ENCODE measurements at places on chromosomes 7 and 10.

DNA sequence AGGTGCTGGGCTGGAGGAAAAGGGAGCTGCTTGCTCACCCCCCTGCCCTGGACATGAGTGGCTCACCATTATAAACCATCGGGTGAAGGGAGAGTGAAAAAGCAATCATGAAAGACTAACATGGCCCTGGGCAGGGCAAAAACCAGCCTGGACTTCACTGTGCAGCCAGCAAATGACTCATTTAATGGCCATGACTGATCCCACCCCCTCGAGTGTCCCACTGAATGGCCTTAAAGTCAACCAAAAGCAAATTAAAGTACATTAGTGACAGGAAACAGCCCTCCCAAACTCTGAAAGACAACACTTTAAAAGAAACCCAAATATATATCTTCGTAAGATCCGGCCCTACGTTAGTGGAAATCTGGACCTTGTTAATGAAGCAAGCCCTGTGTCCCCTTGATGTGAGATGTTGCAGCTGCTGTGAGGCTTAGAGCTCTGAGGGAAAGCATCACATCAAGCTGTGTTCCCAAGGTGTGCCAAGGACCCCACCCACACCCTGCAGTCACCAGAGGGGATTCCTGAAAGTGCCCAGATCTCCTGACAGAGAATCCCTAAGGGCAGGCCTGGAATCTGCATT lies 31.2 kb downstream of the ADCYAP1R1 start:
- DNase-seq = no peak

GRCh38 chr7:103640031-103640779 lies 194.2 kb upstream of the SLC26A5 start:
- no peak for DNase-seq

- no peak for DNase-seq
Measured at GRCh38 chr7:149626972-149627371, 129.4 kb upstream of the ZNF746 start.

GRCh38 chr10:89979726-89980125 lies 278.3 kb downstream of the KIF20B start:
- DNase-seq = no peak

DNA sequence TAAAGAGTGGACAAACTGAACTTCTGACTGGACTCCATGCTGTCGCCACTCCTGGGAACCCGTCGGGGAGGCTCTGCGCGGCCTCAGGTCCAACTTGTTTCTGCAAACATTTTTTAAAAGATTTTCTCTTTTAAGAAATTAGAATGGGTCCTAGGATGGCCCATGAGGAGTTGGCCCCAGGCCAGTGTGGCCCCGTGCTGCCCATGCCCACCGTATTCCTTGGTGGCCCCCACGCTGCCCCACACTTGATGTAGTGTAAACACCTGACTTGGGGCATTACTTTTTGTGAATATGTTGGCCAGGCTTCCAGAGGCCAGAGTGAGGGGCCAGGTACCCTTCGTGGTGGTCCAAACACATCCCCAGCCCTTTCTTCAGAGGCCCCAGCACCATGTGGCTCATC lies 19.3 kb downstream of the ZNF316 start:
- no peak for DNase-seq

- DNase-seq = peak; percentile 52
Measured at GRCh38 chr7:149741629-149742028, 31.8 kb downstream of the ZNF467 start.

GRCh38 chr7:31108097-31108657 lies 56.1 kb downstream of the ADCYAP1R1 start:
- DNase-seq = no peak

DNA sequence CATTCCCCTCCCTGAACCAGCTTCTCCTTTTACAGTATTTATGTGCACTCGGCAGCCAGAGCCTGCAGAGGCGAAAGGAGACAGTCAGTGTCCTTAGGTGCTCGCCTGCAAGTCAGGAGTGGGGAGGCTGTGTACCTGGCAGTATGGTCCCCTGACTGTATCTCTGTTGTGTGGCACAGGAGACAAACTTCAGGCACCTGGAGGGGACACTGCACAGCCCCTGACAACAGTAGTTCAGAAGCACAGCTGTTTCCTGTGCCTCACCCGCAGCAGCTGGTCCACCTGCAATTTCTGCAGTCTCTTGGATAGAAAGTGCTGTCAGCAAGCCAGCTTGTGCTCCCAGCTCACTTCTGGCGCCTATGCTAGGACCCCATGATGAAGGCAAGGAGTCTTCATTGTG lies 73.4 kb upstream of the LAMB4 start:
- no peak for DNase-seq

GRCh38 chr10:57657164-57657765 lies 610.4 kb downstream of the IPMK start:
- DNase-seq = peak; percentile 83

GRCh38 chr7:17440831-17441230 lies 142.4 kb downstream of the AHR start:
- no peak for DNase-seq

DNA sequence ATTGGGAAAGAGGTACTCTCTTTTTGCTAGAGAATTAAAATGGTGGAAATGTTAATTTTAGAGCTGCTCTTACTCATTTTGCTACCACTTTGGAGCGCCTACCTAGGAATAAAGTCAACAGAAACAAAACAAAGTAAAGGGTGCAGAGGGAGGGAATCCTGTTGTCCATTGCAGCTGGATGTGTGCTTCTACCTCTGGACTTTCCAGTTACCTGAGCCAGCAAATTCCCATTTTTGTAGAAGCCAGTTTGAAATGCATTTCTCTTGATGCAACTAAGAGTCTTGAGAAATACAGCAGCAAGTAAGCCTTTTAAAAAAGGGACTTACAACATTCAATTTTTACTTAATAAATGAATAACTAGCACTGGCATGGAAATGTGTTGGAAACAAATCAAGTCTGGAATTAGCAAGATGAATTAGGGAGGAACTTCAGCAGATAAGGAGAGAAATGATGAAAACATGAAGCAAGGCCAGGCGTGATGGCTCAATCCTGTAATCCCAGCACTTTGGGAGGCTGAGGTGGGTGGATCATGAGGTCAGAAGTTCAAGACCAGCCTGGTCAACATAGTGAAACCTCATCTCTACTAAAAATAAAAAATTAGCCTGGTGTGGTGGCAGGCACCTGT lies 113.5 kb upstream of the CTTNBP2 start:
- DNase-seq = no peak

- DNase-seq = peak; percentile 15
Measured at GRCh38 chr10:104321725-104322415, 16.4 kb downstream of the ITPRIP start.

DNA sequence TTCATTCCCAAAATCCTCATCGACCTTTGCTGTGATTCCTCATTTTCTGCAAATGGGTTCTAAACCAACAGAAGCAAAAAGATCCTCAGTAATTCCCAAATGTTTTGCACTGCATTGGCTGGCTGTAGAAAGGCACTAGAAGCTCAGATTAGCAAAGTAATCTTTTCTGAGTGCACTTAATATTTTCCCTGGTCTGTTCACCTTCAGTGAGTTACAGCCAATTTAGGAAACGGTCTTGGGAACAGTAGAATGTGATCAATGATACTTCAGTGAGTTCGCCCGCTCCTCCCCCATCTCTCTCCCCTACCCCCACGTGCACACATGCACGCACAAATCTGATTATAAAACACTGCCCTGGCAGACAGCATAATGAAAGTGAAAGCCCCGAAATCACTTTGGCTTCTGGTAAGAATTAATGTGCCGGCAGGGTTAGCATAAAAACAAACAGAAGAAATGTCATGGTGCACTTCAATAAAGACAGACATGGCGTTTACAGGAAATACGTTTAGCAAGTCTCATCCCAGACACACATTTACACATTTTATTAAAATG lies 201.3 kb upstream of the CDCA7L start:
- DNase-seq = no peak

- no peak for DNase-seq
Measured at GRCh38 chr7:112160130-112160770, 45.9 kb downstream of the DOCK4 start.

DNA sequence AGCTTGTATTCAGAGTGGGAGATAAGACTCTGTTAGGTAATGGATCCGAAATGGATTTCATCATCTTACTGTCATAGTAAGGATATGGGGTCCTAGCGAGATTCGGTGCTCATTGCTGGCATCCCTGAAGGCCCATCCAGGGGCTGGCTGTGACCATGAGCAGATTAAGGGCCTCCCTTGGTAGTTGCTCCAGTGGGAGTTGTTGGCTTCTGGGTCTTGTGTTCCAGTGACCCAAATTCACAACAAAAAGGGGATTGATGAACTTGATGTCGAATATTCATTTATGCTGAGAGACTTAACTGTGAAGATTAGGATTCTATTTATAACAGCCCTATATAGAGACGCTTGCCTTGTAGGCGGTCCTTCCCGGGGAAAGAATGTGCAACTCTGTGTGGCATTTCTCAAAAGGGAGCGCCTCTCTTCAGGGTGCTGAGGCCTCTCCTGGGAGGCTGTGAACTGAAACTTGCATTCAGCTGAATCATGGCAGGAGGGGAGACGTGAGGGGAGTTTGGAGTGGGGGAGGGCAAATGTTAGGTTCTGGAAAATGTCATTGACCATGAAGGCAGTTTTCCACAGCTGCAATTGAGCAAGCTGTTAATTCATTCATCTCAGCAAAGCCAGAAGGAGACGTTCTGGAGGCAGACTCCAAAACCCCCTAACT lies 233.1 kb upstream of the FZD8 start:
- no peak for DNase-seq

- DNase-seq = no peak
Measured at GRCh38 chr10:10869592-10869991, 148.1 kb upstream of the CELF2 start.

DNA sequence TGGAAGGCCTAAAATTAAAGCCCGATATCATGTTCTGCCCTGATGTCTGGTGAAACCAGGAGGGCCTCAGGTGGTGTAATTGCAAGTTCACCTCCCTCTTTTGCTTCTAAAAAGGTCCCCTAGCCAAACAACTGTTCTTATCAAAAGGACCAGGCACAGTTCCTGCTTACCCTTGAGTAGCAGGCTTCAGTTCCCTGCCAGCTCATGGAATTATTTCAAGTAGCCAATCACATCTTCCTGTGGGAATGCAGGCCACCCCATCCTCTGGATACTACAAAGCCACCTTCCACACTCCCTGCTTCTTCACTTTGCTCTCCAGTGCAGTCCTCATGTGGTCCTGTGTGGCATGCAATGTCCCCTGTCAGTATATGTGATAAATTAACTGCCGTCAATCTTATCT lies 97.7 kb upstream of the GALNT17 start:
- no peak for DNase-seq

DNA sequence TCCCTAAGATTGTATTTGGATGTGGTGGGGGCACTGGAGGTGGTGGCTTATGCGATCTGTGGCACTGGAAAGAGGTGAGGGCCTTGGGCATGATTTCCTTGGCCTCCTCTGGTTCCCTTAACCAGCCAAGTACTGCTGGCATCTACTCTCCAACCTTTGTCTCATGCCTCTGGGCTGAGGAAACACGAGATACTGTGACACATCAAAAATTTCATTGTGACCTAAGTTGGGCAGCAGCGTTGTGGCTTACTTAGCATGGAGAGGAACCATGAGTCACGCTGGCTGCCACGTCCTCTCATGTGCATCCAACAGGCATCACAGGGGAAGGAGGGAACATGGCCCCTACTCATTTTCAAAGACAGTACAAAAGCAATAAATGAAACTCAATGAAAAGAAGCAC lies 29.7 kb upstream of the GSDME start:
- no peak for DNase-seq

GRCh38 chr10:32931593-32931992 lies 26.4 kb downstream of the ITGB1 start:
- no peak for DNase-seq

- no peak for DNase-seq
Measured at GRCh38 chr7:35546691-35547429, 148.1 kb downstream of the HERPUD2 start.

DNA sequence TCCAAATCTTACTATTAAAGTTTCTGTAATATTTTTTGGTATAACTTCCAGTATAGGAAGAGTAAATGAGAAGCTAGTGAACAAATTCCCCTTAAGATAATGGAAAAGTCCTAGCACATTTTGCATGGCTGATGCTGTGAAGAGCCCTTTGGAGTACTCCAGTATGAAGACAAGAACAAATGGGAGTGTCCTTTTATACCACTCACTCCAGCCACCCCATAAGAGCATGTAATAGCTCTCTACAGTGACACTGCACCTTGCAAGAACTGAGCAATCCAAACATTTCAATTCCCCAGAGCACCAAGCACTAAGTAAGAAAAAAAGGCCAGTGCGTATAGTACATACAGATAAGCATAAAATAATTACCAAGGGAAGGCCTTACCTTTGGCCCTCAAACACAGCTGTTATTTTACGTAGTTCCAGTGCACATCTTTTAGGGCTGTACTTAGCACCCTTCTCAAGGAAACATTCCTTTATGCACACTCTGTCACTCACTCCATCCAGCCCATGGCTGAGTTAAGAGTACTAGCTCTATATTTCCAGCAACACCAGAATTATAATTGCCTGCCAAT lies 135.4 kb downstream of the ST7 start:
- DNase-seq = no peak

- DNase-seq = no peak
Measured at GRCh38 chr7:139829025-139829774, at the start of gene TBXAS1. Gene TBXAS1, plus strand, starts transcription at chr7:139829264. Its CDS starts 127 bp downstream, at chr7:139829391.

DNA sequence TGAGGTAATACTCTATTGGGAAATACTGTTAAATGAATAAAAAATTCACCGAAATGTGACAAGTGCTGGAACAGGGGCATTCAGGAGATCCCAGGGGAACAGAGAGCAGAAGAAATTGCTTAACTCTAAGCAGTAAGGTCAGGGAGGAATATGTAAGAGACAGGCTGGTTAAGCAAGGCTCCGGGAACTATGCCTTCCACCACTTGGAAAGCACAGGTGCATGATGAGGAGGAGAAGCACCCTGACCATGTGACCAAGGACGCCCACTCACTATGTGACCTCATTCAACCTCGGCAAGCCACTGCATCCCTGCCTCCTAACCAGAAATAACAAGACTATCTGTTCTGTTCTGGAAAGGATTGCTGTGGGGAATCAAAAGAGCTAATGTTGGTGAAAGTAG lies 218.4 kb downstream of the ELMO1 start:
- no peak for DNase-seq

DNA sequence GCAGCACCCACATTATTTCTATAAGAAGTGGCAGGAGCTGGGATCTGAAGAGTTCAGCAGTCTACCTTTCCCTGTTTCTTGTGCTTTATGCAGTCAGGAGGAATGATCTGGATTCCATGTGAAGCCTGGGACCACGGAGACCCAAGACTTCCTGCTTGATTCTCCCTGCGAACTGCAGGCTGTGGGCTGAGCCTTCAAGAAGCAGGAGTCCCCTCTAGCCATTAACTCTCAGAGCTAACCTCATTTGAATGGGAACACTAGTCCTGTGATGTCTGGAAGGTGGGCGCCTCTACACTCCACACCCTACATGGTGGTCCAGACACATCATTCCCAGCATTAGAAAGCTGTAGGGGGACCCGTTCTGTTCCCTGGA lies 874 bp upstream of the RBP3 start:
- no peak for DNase-seq

DNA sequence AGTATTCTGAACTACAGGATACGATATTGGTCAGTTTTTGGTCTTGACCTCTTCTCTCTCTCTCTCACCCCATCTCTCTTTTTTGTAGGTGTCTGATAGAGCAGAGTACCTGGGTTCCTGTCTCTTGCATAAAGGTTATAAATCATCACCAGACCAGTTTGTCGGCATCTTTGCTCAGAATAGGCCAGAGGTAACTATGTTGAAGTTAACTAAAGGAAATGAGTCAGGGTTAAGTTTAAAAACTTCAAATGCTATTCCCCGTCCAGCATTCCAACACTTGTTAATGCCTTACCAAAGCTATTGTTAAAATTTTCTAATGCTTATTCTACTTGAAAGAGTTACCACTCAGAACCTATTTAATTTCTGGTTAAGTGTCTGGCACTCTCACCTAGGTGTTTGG lies 30.7 kb downstream of the ACSL5 start:
- DNase-seq = no peak

- DNase-seq = peak; percentile 61
Measured at GRCh38 chr7:5704534-5704922, 76.9 kb downstream of the RNF216 start.
